ENCODE measurements at places on chromosomes 5 and 9. TPM values are rescaled to one million over a fixed set of nuclear protein-coding genes. Genes with fewer than 3 reads are reported as not detected.

PAPPA gene
- total RNA-seq = 1.7 TPM

DNA sequence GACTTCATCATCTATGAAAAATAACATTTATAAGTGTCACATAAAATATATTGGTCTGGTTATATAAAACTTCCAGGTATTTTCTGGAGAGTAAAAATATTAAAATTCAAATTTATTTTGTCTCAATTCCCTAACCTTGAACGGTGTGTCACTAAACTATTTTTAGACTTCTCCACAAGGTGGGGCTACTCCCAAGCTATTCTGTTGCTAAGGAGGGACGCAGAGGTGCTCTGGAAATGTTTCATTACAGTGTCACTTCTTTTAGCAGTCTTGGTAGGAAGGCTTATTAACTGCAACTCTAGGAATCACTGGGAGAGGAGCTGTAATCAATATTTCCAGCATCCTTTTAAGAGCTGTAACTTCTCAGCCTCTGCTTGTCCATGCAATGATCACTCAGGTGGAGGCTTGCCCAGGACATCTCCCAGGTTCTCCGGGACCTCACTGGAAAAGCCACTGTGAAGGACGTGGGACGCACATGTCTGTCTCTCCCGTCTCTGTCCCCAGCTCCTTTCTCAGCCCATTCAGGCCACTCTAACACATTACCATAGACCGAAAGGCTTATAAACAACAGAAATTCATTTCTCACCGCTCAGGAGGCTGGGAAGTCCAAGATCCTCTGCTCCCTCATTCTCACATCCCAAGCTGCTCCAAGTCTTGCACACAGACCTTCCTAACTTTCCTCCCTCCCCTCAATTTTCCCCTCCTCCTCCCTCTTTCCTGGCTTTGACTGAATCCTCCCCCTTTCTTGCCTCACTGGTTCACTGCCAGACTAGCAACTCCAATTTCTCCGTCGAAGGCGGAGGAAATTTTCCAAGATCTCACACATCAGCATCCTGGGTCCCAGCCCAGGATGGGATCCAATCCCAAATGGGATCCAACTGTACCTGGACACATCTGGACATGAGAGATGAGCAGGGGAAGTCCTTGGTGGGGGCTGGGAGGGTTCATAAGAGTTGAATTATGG is 32.7 kb upstream of the DNAH5 start:
- no peak for DNase-seq

DNA sequence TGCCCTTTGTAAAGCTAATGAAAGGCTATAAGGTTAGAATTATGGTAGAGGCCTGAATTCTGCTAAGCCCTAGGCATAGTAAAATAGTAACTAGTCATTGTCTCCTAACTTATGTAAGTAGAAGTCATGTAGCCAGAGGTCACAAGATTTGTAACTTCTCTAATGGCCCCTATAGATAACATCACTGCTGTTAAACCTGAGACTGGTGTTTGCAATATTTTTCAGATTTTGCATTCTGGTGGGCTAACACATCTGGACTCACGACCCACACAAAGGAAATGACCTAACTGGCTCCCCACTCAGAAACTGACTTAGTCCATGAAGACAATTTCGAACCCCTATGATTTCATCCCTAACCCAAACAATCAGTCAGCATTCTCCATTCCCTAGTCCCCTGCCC is 37.2 kb upstream of the TTC39B start:
- DNase-seq = no peak

- no peak for DNase-seq
These were observed 493.9 kb downstream of the DMAC1 start for GRCh38 chr9:7305677-7306076.
